ENCODE measurements at places on chromosomes 12 and 14. TPM values are rescaled to one million over a fixed set of nuclear protein-coding genes. Genes with fewer than 3 reads are reported as not detected.

DNA sequence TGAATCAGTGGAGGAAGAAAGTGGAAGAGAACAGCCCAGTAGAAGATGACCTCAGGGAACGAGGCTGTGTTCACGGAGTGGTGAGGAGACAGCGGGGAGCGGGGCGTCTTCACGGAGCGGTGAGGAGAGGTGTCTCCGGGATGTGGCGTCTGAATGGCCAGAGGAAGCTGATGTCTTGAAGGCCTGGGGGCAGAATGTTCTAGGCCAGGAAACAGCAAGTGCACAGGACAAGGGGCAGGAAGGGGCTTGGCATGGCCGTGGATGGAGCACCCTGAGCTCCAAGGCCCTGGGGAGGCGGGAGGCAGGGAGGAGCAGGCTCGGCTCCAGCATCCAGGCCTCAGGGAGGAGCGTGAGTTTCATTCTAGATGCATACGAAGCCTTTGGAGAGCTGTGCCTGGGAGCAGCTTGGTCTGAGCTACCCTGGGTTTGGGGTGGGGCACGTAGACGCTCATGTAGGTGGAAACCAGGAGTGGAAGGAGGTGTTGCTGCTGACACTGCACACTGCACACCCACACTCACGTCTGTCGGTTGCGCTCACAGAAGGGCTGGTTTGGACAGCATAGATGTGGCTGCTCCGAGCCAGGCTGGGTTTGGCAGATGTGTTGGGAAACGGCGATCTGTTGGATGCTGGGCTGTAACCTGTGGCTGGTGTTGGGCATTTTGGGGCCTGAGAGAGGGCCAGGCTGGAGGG is 131.6 kb downstream of the ADGRD1 start:
- peak; percentile 30 for DNase-seq

DNA sequence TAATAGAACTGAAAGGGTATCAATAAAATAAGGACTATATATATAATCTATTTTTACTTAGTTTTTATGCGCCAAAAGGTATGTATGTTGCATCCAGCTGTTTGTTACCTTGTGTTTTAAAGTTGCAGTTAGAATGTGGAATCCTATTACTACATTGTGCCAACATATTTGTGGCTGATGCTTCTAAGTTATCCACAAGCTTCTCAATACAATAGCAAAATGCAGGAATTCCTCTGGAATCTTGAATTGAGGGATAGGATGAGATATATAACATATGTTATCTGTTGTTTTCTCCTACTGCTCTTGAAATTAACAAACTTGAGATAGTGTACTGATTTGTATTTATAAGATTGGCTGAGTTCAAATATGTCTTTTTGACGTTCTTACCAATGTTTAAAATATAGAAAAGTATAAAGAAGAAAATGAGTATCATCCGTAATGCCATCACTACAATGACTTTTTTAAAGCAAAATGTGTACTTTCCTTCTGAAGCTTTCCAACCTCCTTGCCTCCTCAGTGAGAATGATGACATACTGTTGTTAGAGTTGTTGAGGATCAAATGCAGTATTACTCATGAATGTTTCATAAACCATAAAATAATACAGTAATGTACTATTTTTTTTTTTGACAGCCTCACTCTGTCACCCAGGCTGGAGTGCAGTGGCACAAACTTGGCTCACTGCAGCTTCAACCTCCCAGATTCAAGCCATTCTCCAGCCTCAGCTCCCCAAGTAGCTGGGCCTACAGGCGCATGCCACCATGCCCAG is 6.6 kb downstream of the RAP1B start:
- DNase-seq, result no peak

GRCh38 chr14:58574623-58575022 is 63.1 kb upstream of the DACT1 start:
- DNase-seq, result no peak

DNA sequence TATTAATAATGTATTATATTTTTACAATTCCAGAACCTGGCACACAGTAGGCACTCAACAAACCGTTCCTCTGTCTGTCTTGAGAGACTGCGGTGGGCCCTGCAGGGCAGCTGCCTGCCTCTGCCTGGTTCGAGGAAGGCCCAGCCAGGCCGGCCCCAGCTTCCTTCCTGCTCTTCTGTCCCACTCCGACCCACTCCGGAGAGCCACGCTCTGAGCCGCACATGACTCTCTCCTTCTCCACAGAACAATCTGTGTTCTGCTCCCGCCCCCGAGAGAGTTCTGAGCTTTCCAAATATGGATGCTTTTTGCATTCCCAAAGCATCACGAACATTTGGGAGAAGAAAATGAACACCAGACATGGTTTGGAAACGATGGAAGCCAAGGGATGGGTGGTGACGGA is 57.3 kb downstream of the TTC7B start:
- DNase-seq, result peak; percentile 86

GRCh38 chr12:6843118-6843902 is 2.6 kb downstream of the GNB3 start:
- DNase-seq, result no peak

- DNase-seq, result peak; percentile 64
Measured at GRCh38 chr12:47740606-47741339, 15.5 kb upstream of the ENDOU start.

The CLEC7A gene
- 2.4 TPM for polyA plus RNA-seq

DNA sequence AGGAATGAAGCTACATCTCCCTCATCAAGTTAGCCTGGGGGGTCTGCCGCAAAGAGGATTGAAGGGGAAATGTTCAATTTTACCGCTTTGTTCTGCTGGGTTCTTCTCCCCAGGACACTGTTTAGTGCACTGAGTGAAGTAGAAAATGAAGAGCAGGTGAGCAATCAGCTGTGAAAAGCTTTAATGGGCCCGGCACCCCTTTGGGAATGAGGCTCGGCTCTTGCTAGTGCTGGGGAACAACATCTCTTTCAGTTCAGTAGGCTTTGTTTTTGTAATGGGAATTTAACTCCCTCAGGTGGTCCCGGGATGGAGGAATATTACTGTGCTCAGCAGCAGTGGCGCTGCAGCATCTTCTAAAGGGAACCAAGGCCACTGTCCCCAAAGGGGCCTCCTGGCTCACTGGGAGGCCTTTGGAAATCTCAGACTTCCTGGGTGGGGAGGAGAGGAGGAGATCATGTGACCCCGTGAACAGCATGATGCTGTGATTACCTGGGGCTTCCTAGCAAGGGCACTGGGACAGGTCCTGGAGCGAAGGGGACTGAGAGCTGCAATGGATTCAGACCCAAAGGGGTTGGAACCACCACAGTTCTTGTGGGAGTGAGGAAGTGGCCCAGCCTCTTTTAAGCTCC is 85.2 kb upstream of the MAX start:
- no peak for DNase-seq

DNA sequence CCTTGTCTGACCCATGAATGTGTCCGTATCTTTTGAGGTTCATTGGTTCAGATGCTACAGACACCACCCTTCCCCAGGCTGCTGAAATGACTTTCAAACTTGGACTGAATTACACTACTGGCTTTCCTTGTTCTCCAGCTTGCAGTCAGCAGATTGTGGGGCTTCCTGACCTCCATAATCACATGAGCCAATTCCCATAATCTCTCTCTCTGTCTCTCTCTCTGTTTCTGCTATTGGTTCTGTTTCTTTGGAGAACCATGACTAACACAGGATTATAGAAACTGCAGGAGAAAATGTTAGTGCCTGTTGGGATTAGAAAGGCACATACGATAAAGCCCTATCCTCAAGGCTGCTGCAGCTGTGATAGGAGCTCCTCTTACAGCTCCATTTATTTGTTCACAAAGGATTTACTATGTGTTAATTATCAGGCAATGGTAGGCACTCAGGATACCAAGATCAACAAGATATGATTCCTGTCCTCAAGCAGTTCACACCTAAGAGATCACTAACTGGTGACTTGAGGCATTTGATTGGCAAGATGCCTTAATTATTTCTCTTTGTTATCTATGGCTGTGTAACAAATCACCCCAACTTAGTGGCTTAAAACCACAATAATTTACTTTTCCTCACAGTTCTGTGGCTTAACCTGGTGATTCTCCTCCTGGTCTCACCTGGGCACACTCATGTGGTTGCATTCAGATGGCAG is 10.2 kb upstream of the NYNRIN start:
- no peak for DNase-seq

GRCh38 chr12:62767496-62767895 is 167.5 kb downstream of the PPM1H start:
- no peak for DNase-seq

The OVCH1 gene
- 0.07 TPM for polyA plus RNA-seq

The ADGRD1 gene
- polyA plus RNA-seq, result 50.0 TPM

DNA sequence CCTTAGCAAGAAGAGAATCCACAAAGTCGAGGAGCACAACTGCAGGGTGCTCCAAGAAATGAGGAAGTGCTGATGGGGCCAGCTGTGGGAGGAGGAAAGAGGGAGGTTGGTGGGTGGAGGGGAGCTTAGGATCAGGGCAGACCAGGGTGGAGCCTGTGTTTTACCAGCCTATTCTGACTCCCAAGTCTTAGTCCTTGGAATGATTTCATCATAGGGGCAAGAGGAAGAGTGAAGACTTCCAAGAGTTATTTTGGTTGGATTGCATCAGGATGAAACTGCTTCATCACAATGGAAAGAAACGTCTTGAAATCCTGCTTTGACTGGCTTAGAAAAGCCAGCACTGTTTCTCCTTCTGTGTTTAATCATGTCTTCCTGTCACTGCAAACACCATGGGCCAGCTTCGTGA is 194.0 kb downstream of the DPF3 start:
- peak; percentile 71 for DNase-seq

GRCh38 chr12:3655328-3655900 is 97.5 kb downstream of the CRACR2A start:
- DNase-seq, result no peak

DNA sequence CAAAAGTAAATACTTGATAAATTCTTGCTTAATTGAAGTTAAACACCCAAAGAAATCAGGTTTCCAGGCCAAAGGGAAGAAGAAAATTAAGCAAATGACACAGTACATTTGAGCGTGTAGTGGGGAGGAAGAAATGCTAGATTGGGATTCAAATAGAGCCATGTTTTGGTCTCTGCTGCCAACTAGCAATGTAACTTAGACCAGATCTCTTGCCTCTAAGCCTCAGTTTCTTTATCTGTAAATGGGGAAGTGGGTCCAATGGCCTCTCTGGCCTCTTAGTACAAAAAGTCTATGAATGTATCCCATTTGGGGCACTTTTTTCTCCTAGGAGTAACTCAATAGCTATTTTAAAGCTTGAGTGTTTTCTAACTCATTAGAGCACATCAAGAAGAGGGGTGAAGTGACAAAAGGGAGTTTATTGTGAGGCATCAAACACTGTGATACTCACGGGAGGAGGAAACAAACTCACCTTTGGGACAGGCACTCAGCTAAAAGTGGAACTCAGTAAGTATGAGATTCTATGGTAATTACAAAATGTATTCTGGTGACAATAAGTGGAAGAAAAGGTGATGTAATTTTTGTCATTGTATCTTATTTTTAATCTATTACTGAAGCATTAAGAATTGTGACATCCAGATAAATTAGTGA is 55.8 kb downstream of the DAD1 start:
- no peak for DNase-seq

The SIX6 gene
- not detected for polyA plus RNA-seq

- no peak for DNase-seq
Measured at GRCh38 chr14:93909429-93910128, 17.6 kb upstream of the FAM181A start.

- no peak for DNase-seq
Measured at GRCh38 chr12:56688846-56689109, 694 bp upstream of the PTGES3 start.

The SSPN gene
- 21.5 TPM for polyA plus RNA-seq

GRCh38 chr12:13375583-13376345 is 179.2 kb downstream of the EMP1 start:
- DNase-seq, result no peak

GRCh38 chr12:66149702-66150398 is 19.3 kb upstream of the LLPH start:
- DNase-seq, result peak; percentile 69

The KRT73 gene
- not detected for polyA plus RNA-seq

- DNase-seq, result no peak
Measured at GRCh38 chr14:33271891-33272290, 333.2 kb downstream of the NPAS3 start.

DNA sequence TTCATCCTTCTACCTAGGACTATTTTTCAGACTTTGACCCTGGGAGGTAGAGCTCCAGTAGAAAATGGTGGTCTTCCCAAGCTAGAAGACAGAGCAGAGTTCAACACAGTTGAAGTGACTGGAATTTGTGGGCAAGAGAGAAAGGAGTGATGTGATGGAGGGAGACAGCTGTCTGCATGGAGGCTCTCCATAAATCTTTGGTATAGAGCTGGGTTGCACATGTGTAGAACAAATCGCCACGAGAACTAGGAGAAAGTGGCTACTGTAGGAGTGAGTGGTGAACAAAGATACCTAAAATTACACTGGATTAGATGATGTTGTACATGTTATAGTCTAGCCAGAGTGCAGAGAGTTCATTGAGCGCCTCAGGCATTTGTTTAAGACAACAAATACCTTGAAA is 14.5 kb downstream of the GPR135 start:
- no peak for DNase-seq

The A2M gene
- polyA plus RNA-seq, result 165 TPM

DNA sequence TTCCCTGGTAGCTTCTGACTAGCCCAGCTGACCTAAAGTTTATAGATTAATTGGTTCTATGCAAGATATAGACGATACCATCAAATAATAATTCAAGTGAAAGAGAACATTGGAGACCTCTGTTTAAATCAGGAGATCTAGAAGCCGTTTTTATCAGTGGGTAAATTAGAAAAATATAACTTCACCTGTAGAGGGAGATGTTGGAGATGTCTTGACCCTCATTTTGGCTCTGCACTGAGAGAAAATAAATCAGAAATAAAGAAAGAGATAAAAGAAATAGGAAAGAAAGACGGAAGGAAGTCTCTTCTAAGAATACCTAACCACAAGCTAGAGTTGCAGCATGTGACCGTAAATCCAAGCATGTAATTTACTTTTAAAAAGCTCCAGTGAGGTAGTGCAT is 684.5 kb downstream of the C12orf50 start:
- DNase-seq, result no peak

The CCDC177 gene
- polyA plus RNA-seq, result not detected

- DNase-seq, result peak; percentile 54
Measured at GRCh38 chr14:53874704-53875103, 81.9 kb downstream of the BMP4 start.

DNA sequence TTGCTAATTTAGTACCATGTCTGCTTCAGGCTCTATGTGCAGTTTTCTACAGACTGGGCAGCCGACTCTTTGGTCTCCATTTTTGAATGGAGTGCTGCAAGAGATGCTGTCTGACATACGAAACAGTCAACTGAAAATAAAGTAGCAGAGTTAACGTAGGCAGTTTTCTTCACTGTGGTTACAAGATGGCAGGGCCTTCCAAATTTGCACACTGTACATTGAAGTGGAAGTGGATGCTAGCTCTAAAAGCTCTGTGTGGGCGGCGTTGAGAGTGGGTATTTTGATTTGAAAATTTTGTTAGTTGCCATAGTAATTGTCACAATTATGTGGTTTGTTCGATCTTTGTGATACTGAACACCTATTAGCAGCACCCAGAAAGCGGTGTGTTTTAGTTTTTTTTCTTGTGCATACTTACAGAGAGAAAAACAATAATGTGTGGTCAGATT is 154.9 kb upstream of the ATP2B1 start:
- no peak for DNase-seq

- no peak for DNase-seq
Measured at GRCh38 chr14:51079489-51079888, 15.4 kb downstream of the TRIM9 start.

- DNase-seq, result no peak
Measured at GRCh38 chr14:52900731-52901130, 50.1 kb downstream of the FERMT2 start.

The OR2AP1 gene
- polyA plus RNA-seq, result not detected

Data from right cardiac atrium (tissue), 5 donors.